COR-L47 (cell line): ENCODE measurements at places on chromosomes 11 and 22.

- DNase-seq = no peak
Measured at GRCh38 chr11:102378818-102379217, 31.8 kb downstream of the BIRC2 start.

GRCh38 chr22:42299586-42300258 lies 29.3 kb upstream of the TCF20 start:
- DNase-seq = no peak

GRCh38 chr11:11810764-11811726 lies 30.7 kb upstream of the USP47 start:
- no peak for DNase-seq

DNA sequence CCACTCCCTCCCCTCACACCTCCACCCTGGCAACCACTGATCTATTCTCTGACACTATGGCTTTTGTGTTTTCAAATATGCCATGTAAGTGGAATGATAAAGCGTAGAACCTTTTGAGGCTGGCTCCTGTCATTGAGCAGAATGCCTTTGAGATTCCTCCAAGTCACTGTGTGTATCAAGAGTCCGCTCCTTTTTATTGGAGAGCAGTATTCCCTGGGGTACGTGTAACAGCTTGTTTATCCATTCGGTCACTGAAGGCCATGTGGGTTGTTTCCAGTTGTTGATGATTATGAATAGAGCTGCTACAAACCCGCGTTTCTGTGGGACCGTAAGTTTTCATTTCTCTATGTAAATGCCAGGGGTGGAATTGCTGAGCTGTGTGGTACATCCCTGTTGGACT lies 10.3 kb downstream of the TP53I11 start:
- DNase-seq = no peak

DNA sequence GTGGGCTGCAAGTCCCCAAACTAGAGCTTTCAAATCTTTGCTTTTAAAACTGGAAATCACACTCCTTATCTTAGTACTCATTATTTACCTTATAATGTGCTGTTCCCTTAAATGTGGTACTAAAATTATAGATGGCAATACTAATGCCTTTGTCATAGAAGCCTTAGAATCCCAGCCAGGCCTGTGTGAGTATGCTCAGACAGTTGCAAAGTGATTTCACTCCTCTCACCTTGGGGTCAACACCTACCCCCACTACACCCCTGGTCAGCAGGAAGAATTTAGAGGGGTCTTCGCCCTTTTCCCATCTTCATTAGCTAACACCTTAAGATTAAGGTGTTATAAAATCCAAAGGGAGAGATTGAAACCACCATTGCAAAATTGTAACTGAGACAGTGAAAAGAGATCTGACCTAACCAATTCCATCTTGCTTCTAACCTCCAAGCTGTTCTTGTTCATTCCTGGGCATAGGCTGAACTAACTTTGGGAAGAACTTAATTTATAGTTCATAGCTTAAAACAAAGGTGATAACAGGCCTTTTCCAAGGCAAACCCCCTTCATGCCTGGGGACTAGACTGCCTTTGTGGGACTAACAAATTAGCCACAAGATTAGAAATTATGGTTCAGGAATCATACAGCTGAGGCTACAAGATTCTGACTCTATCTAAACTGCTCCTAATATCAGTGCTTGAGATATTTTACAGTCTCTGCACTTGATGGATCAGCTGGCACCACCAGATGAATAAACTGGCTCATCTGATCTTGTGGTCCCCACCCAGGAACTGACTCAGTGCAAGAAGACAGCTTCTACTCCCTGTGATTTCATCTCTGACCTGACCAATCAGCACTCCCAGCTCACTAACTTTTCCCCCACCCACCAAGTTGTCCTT lies 10.4 kb upstream of the MRPL17 start:
- DNase-seq = no peak

GRCh38 chr22:42680648-42681047 lies 31.5 kb upstream of the CYB5R3 start:
- DNase-seq = no peak

DNA sequence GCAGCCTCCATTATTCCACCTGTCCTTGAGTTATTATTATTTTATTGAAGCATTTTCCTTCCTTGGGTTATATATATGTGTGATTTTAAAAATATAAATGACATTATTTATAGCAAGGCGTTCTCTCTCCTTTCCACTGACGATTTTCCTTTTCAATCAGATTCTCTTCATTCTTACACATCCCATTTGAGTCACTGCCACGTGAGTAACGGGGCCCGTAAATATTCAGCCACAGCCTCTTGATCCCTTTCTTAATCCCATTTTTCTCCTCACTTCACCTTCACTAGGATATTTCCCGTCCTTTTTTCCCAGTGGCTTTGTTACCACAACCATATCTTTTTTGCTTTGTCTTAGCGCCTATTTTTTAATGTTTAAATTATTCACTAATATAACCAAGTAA lies 396.2 kb downstream of the NTM start:
- no peak for DNase-seq

GRCh38 chr11:67455054-67455453 lies at the start of gene CABP4:
CABP4 (plus strand) TSS chr11:67455354; CDS start chr11:67455424, 70 bp downstream.
- DNase-seq = no peak

GRCh38 chr22:20580611-20581502 lies 73.4 kb downstream of the MED15 start:
- no peak for DNase-seq

DNA sequence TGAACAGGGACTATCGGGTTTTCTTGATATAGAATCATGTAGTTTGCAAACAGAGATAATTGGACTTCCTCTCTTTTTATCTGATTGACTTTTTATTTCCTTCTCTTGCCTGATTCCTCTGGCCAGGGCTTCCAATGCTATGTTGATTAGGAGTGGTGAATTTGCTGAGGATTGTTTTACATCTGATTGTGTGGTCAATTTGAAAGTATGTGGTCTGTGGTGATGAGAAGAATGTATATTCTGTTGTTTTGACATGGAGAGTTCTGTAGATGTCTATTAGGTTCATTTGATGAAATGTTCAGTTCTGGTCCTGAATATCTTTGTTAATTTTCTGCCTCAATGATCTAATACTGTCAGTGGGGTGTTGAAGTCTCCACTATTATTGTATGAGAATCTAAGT lies 713.2 kb upstream of the CCDC179 start:
- DNase-seq = no peak

DNA sequence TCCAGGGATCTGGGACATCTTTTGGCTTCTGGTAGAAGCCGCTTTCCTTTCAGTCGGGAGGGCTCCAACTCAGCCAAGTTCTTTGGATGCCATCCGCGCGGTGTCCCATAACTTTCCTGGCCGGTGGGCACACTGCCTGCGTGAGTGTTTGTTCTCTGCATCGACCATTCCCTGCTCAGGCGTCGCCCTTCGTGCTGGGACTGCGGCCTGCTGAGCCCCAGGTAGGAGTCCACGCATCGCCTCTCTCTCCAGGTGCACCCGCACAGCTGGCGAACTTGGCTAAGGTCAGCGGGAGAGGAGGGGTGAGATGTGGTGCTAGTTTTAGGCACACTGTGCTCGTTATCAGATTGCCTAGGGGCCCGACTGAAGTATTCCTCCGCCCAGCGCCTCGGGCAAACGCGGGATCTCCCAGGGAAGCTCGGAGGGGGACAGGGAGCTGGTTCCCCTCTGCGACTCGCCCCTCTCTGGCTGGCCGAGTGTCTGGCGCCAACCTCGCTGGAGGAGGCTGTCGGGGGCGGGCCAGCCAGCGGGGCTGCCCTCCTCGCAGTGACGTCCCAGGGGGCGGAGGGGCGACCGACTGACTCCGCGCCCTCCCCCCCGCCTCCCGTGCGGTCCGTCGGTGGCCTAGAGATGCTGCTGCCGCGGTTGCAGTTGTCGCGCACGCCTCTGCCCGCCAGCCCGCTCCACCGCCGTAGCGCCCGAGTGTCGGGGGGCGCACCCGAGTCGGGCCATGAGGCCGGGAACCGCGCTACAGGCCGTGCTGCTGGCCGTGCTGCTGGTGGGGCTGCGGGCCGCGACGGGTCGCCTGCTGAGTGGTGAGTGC lies at the start of gene LAYN:
Gene LAYN, plus strand, starts transcription at position 607 of the 823 bp plus-strand sequence. Its CDS starts 124 bp downstream, at position 731.
- DNase-seq = peak; percentile 51

- DNase-seq = no peak
Measured at GRCh38 chr22:17060126-17060525, 24.7 kb upstream of the IL17RA start.

DNA sequence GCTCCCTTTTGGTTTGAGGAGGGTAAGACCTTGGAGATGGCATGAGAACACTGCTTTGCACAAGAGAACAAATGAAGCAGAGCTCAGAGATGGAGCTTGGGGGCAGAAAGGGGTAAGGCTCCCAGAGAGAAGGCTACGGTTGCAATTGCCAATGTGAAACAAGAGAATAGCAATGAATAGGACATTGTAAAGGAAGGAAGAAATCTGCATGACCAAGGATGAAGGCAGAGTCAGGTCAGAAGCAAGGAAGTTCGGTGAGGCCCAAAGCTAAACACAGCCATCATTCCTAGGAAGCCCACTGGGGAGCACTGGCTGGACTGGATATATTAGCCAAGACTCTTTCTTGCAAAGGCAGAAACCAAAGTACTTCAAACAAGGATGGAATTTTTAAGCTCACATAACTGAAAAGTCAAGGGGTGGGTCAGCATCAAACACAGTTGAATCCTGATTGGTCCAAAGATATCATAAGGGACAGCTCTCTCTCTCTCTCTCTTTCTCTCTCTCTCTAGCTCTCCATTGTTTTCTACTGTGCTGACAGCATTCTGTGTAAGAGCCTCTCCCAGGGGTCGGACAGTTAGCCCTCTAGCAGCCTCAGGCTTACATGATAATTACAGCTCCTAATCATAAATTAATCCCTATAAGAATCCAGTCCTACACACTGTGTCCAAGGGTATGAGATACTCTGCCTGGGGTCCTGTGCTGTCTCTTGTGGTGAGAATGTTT lies 484.3 kb downstream of the SOX6 start:
- DNase-seq = no peak

DNA sequence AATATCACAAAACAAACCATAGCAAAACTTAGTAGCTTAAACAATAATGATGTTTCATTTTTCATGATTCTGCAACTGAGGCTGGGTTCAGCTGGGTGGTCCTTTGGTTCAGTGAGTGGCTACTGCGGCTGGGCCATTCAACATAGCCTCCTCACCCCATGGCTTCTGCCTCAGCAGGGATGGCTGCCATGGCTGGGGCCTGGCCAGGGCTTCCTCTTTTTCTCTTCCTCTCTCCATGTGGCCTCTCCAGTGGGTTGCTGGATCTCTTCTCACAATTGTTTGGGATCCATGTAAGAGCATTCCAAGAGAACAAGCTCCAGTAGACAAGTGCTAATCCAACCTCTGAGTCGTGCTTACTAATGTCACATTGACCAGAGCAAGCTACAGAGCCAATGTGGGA lies 248.6 kb upstream of the PLET1 start:
- DNase-seq = no peak

- no peak for DNase-seq
Measured at GRCh38 chr22:48941903-48942575, 885.6 kb downstream of the BRD1 start.

- no peak for DNase-seq
Measured at GRCh38 chr11:83522911-83523310, 236.7 kb upstream of the CCDC90B start.

- peak; percentile 22 for DNase-seq
Measured at GRCh38 chr22:20299746-20300136, 20.1 kb downstream of the DGCR6L start.

DNA sequence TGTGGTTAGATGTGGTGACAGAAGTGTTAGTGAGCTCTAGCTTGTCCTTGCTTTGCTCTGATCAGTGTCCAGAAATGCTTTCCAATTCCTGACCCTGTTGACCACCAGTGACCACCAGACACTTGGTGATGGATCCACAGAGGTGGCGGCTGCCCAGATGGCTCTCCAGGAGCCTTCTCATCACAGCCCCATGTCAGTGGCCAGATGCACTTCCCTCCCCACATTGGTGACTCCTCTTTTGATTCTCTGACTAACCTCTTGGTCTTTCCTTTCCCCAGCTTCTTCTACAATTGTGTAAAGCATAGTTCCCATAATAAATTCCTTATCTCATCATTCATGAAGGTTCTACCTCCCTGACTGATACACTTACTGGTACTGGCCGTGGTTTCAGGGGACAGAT lies 40.1 kb upstream of the CXCR5 start:
- DNase-seq = no peak

GRCh38 chr11:69089258-69089657 lies 40.5 kb downstream of the TPCN2 start:
- no peak for DNase-seq

GRCh38 chr11:122808478-122808869 lies 29.8 kb upstream of the CRTAM start:
- DNase-seq = no peak

GRCh38 chr11:116731097-116731761 lies 41.6 kb downstream of the BUD13 start:
- DNase-seq = peak; percentile 32

DNA sequence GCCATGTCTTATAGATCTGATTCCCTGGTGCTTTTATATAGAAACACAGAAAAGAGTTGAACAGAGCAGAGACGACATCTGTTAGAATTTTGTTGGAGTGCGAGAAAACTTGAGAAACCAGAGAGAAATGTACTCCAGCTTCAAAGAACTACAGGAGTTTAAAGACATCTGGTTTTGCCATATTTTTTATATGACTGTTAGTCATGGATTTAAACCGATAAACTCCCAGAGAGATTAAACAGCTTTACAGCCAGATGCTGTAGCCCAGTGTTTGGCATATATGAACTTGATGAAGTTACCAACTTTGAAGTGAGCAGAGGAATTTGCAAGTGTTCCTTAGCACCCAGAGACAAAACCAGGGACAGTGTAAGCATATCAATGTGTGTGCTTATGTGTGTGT lies 1083.1 kb downstream of the LRRC4C start:
- DNase-seq = no peak

DNA sequence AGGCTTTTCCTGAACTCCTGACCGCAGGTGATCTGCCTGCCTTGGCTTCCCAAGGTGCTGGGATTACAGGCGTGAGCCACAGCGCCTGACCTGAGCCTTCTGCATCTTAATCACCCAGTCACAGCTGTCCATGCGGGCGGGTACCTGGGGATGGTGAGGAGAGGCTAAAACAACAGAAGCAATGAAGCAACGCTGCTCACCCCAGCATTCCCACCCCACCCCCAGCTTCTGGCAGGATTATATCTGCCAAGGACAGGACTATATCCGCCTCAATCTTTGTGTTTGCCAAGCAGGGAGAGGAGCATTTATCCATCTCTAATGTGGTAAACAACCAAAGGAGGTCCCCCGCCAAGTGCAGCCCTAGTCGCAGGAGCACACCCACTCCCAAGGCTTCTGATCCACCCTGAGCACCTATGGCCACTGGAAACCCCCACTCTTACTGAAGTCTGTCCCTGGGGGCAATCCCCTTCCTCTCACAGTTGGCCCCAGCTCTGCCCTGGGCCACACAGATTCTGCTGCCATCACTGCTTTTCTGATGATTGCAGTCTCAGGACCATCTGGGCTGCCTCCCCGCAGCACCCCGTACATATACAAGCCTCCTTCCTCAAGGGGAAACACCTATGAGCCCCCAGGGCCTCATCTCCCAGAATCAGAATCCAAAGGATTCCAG lies 8.8 kb upstream of the LGALS2 start:
- DNase-seq = peak; percentile 57

DNA sequence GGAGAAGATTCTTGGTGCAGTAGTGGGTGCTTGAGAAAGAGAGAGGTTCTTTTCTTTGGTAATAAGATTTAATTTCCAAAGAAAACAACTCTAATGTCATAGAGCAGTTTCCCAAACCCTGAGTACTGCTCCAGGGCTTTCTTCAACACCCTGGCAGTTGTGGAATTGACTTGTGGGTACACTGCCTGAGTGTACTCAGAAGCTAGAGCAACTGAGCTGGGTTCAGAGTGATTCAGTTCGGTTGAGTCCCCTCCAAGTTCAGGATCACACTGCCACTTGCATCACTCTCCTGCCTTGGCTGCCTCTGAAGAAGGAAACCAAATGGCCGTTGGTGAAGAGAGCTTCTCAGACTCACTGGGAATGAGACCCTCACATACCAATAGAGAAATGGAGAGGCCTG lies 5.3 kb downstream of the DMC1 start:
- no peak for DNase-seq
